ENCODE measurements at places on chromosomes 5 and 9.
A peak's percentile ranks its signal among the peaks of the same experiment; 100 is the strongest.

DNA sequence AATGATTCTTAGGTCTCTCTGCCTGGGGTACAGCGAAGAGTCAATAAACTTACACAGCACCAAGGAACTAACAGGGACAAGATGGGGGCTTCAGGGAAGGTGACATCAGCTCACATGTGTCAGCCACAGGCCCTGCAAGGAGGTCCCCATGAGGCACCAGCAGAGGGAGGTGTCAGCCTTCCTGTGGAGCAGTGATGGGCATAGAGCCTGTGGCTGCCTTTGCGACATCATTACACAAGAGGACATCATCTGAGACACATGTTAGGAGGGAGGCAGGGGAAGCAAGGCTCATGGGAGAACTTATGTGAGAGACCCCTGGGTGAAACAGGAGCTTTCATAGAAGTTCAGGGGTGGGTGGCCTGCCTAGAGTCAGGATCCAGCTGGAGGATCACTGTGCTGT, 389.6 kb downstream of the SEMA5A start:
- no peak for DNase-seq

GRCh38 chr9:5941214-5941613, 50.5 kb downstream of the MLANA start:
- no peak for DNase-seq

DNA sequence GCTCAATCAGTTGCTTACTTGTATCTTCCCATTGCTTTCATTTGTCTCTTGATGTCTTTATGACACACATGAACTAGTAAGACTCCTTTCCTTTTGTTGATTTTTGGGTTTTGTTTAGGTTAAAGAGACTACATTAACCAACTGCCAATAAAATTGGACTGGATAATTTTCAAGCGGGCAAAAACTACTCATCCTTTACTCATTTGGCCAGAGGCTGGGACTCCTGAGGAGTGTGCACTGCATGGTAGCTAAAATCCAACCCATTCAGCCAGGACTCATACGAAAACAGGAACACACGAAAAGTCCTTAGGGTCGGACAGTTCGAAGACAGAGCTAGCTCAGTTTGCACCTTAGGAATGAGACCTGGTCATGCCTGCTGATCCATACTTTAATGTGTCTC, 6.0 kb downstream of the SLC46A2 start:
- DNase-seq: no peak

GRCh38 chr5:3324421-3325101, 271.1 kb upstream of the IRX1 start:
- DNase-seq: no peak

DNA sequence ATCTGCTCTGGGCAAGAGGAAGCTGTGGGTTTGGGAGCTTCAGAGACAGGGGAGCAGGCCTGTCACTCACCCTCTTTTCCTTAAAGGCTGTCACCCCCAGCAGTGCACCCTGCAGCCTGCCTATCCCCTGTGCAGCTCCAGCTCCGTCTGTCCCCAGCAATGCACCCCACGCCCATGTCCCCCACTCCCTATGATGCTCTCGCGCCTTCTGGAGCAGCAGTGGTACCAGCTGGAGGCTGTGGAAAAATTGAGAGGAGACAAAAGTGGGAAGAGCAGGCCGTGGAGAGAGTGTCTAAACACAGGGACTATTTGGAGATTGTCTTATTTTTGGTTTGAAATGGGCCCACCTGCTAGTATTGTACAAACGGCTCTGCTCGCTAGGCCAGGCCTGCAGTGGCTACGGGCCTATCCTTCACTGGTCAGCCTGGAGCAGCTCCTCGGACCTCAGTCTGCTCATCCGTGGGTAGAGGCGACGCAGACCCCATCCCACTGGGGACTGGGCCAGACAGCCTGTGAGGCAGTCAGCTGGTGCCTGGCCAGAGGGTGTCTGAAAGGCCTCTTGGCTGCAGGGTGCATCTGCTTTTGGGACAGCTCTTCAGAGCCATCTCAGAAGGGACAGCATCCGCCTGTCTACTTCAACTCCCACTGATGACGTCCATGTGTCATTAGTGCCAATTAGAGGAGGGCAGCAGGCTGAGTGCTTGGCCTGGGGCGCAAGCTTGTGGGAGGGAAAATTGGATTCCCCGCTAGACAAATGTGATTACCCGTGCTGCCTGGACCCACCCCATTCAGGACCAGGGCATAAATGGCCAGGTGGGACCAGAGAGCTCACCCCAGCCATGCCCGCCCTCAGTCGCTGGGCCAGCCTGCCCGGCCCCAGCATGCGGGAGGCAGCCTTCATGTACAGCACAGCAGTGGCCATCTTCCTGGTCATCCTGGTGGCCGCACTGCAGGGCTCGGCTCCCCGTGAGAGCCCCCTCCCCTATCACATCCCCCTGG, at the start of gene DBH:
Gene DBH (plus strand): TSS at position 831 of the 999 bp plus-strand sequence. CDS start 9 bp downstream, at position 840.
- DNase-seq: no peak

DNA sequence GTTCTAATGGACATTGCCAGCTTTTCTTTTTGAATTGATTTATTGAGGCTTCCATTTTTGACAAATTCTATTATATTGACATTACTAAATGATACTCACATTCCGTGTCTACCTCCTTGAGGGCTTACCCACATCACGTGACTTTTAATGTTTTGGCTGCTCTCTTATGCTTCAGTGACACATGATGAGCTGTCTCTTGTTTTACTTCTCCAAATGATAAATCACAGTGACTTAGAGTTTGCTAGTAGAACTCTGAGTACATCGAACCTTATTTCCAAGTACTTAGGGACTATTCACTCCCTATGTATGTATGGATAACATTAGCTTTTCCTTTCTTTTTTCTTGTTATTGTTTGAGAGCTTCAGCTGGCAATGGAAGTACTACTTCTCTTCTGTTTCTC, 169.8 kb upstream of the KCNN2 start:
- DNase-seq: no peak

GRCh38 chr5:1445689-1446601, 705 bp upstream of the SLC6A3 start:
- no peak for DNase-seq

- no peak for DNase-seq
Observed at GRCh38 chr5:179268966-179269693, 76.1 kb downstream of the ADAMTS2 start.

GRCh38 chr5:11396917-11397316, 507.3 kb downstream of the CTNND2 start:
- no peak for DNase-seq

DNA sequence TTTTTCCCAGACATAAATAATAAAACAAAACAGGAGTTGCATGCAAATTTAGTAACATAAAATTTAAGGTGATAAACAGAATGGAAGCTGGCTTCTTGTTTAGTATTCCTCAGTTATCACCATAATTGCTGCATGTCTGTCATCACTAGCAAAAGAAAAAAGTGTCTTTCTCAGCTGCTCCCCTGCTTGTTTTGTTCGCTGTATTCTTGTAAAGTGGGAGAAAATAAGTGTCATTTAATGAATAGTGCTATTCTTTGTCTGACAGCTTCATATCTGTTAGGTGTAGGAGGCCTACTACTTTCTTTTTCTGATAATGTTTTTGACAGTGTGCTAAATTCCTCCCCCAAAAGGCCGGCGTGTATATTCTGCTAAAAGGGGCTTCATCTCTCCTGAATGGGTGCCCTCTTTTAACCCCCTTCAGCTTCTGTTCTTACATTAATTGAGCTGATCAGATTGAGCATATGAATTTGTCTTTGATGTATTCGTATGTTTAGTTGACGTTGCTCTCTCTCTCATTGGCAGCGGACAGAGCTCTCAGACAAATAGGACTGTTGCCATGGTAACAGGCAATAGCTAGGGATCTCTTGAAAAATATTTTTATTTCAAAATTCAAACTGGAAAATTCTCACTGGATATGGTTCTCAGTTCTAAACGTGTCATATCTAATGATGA, 303.8 kb downstream of the KIAA0825 start:
- DNase-seq: no peak

- no peak for DNase-seq
Observed at GRCh38 chr5:78813906-78814530, 165.4 kb upstream of the LHFPL2 start.

DNA sequence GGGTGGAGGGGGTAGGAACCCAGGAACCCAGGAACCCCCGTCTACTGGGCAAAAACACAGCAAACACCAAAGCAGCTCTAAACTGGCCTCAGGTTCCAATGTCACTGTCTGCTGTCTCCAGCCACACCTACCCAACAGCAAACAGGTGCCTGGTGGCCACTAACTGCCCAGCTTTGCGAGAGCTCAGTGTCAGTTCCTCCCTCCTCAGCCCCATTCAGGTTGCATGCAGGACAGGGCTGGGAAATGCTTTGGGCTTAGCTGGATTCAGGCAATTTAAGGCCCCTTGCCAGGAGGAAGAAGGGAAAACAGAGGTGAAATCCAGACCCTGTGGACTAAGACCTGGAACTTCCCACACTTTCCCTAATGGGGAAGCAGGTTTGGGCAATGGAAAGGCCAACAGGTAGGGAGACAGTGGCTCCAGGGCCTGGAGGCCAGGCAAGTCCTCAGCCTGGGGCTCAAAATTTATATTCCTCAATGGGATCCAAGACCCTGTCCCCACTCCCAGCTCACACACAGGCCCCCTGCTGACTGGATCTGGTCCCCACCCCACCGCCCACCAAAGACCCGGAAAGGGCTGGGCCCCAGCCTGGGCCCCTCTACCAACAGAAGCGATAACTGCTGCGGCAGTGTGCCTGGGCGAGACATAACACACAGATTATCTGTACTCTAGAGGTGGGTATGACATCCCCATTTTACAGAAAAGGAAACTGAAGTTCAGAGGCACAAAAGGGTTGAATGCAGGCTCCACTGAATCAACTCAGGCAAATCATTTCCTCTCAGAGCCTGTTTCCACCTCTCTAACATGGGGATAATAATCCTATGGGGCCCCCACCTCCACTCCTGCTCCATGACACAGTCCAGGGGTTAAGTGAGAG, 3.5 kb downstream of the EEIG1 start:
- DNase-seq: no peak

- DNase-seq: peak; percentile 45
Observed at GRCh38 chr5:139651853-139652787, 4.0 kb downstream of the CXXC5 start.

GRCh38 chr9:127974001-127974768, 6.6 kb downstream of the EEIG1 start:
- no peak for DNase-seq

DNA sequence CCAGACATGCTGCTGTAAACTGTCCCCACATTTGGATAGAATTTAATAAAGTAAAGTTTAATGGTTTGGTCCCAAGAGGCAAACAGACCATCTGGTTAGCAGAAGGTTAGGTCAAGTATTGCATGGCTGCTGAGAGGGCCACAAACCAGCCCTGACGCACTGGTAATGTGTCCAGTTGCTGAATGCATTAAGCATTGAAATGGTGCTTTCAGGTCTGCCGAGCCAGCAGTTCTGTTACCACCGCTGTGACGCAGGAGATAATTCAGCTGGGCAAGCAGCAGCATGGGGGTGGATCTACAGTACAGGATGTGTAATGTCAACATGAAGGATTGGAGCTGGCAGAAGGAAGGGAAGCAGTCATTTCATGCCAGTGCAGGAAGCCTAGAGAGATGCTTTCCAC, 16.0 kb downstream of the ZNF462 start:
- DNase-seq: no peak

DNA sequence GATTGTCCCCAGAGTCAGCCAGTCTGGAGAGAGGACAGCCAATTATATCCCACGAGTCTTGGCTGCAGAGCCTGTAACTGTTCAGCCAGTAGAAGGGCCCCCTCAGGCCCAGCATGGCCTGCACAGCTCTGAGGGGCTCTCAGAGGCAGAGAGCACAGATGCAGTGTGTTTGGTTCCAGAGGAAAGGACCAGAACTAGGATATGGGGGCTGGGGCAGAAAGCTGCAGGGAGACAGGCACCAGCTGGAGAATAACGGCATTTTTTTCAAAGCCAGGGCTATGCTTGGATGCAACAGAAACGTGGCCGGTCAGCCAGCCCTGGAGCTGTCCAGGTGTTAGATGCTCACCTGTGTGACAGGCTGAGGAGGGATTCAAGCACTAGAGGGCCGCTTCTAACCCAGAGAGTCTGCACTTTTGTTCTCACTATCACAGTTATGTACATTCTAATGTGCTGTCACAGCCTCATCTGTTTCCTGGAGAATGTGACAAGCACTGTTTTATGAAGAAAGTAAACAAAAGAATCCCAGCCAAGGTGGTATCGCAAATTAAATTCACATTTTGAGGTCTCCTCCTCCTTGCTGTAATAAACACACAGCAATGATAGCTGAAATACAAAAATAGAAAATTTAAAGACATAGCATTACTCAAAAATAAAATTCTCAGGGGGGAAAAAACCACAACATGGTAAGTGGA, 96.5 kb downstream of the GABBR2 start:
- DNase-seq: no peak

DNA sequence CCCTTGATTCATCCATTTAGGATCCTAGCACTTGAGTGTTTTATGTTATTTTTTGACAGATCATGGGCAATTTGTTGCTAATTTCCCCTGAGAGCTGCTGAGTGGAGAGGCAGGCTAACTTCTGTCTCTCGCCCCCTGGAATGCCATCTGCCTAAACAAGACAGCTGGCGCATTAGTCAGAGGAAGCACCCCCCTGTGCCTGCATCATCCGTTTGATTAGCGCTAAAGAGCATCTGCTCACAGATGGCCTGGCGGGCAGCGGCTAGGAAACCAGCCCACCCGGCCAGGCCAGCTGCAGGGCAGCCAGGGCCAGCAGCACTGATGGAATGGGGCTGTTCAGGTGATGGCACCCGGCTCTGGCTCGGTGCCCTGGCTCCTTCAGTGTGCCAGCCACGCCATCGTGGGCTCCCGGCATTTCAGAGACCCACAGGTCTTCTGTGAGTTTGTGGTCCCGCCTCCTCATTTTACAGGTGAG, 22.9 kb upstream of the ASS1 start:
- DNase-seq: no peak

DNA sequence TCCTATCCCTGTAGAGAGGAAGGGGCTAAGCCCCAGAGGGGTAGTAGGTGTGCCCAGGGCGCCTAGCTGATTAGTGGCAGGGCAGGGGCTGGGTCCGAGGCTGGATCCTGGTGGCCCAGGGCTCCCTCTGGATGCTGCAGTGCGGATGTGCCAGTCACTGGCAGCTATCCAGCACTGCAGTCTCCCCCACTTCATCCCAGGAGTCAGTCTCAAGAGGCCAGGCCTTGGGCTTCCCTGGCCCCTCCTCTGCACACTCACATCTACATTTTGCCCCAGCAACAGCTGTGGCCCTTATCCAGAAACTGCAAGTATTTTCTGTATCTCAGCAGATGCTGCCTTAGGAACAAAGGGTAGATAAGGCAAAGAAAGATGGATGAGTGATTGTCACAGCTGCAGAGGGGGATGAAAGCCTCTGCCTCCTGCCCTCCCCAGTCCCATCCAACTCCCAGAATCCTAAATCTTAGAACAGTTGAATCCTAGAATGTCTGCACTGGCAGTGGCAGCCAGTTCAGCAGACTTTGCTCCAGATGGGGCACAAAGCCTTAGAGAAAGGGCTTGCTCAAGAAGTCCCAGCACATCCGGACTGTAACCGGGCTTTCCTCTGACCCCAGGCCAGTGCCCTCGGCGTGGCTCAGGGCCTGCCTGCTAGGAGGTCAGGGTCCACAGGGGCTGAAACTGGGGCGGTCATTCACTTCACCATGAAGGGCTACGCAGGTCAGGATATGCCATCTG, 1.6 kb downstream of the ANXA6 start:
- no peak for DNase-seq

- no peak for DNase-seq
Observed at GRCh38 chr9:25703701-25704357, 25.6 kb upstream of the TUSC1 start.
